Activated T-helper 1 cell treated with anti-CD3 and anti-CD28 coated beads, Interleukin-12 subunit alpha, Interleukin-12 subunit beta, Interleukin-2, Interleukin-4 antibody, amounts not matched to agents 30 ng/mL and 10 ng/mL and 1 ng/mL, durations not matched to agents 14 hours and 24 hours and 36 hours (primary cell): ENCODE measurements at places on chromosomes 4 and X. TPM values are rescaled to one million over a fixed set of nuclear protein-coding genes. Genes with fewer than 3 reads are reported as not detected.

Gene TSPAN7
- total RNA-seq = 0.54 TPM in 1 of 2 replicates, not detected in the other

Gene ZFYVE28
- total RNA-seq = 4.6 and 5.1 TPM in 2 replicates

Gene PLXNA3
- total RNA-seq = 45.4 and 61.1 TPM in 2 replicates

Gene CSAG1
- not detected in 2 replicates for total RNA-seq

Gene PNMA5
- not detected in 2 replicates for total RNA-seq

Gene MAPK10
- total RNA-seq = not detected in 2 replicates

Gene PITX2
- not detected in 2 replicates for total RNA-seq

Gene GPR82
- total RNA-seq = 0.08 and 0.49 TPM in 2 replicates

Gene CORIN
- not detected in 2 replicates for total RNA-seq

Gene SSX4
- not detected in 2 replicates for total RNA-seq

Gene ATP2B3
- 0.05 TPM in 1 of 2 replicates, not detected in the other for total RNA-seq

Gene SNX25
- total RNA-seq = 22.9 and 25.3 TPM in 2 replicates

Gene MGAT4D
- total RNA-seq = not detected in 2 replicates

Gene AMTN
- total RNA-seq = not detected in 2 replicates

Gene FRMD7
- not detected in 2 replicates for total RNA-seq

Gene FHIP1A
- total RNA-seq = not detected in 2 replicates

Gene RRH
- 0.13 TPM in 1 of 2 replicates, not detected in the other for total RNA-seq

Gene TMSB15B
- total RNA-seq = 8.6 and 8.9 TPM in 2 replicates

Gene ARHGAP6
- not detected in 2 replicates for total RNA-seq

Gene CLRN2
- not detected in 2 replicates for total RNA-seq

Gene PLAC8
- 35.5 and 41.9 TPM in 2 replicates for total RNA-seq

Gene KDR
- not detected in 2 replicates for total RNA-seq

Gene CXXC4
- not detected in 2 replicates for total RNA-seq

Gene KLHL8
- total RNA-seq = 15.1 and 17.6 TPM in 2 replicates

Gene POU4F2
- total RNA-seq = not detected in 2 replicates

Gene P2RY8
- total RNA-seq = 20.4 and 21.8 TPM in 2 replicates

Gene DCAF12L2
- total RNA-seq = not detected in 2 replicates

Gene ZNF185
- total RNA-seq = 0.54 and 0.73 TPM in 2 replicates

Gene XG
- total RNA-seq = 0.65 TPM in 1 of 2 replicates, not detected in the other

Gene CXCL3
- 0.18 TPM in 1 of 2 replicates, not detected in the other for total RNA-seq

Gene BTC
- not detected in 2 replicates for total RNA-seq

Gene NOCT
- 24.1 and 26.9 TPM in 2 replicates for total RNA-seq

Gene MMRN1
- total RNA-seq = not detected in 2 replicates

Gene OTC
- total RNA-seq = not detected in 2 replicates

Gene ZNF157
- 0.34 and 0.49 TPM in 2 replicates for total RNA-seq

Gene OTUD4
- total RNA-seq = 76.9 and 80.9 TPM in 2 replicates

Gene UGT2B7
- total RNA-seq = not detected in 2 replicates

Gene RPS6KA6
- total RNA-seq = not detected in 2 replicates

Gene FAM53A
- total RNA-seq = 2.5 and 5.5 TPM in 2 replicates

Gene MAB21L2
- not detected in 2 replicates for total RNA-seq

Gene OPHN1
- total RNA-seq = 0.03 and 0.05 TPM in 2 replicates

Gene FAM9B
- not detected in 2 replicates for total RNA-seq

Gene BEX4
- 5.1 and 5.5 TPM in 2 replicates for total RNA-seq

Gene UCP1
- total RNA-seq = not detected in 2 replicates

Gene CXCL6
- total RNA-seq = not detected in 2 replicates

Gene TASL
- 7.0 and 7.6 TPM in 2 replicates for total RNA-seq

Gene CYSLTR1
- 13.9 and 14.2 TPM in 2 replicates for total RNA-seq

Gene FAM9C
- total RNA-seq = 0.05 TPM in 2 replicates

Gene NAP1L3
- 0.42 and 0.70 TPM in 2 replicates for total RNA-seq

Gene IL3RA
- 4.2 and 5.3 TPM in 2 replicates for total RNA-seq
